GM12891 (cell line): ENCODE measurements at places on chromosomes 4 and X.

DNA sequence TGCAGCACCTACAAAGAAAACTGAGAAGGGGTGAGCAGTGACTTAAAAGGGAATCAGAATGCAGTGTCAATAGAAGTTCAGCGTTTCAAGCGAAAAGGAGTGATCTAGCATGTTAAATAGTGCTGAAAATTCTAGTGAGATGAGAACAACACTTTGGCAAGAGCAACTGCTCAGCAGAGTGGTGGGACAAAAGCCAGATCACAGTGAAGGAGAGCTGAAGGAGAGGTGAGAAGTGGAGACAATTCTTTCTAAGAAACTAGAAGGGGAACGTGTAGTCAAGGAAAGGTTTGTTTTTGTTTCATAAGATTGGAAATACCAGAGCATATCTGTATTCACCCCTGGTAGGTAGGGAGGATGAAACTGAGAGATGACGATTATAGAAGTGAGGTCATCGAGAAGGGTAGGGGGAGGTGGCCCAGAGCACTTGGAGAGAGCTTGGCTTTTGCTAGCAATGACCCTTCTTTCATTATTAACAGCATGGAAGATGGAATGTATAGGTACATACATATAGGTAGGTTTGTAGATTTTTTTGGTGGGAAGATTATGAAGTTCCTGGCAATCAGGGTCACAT, 33.7 kb downstream of the SRPX2 start:
- no peak for DNase-seq

- no peak for DNase-seq
Measured at GRCh38 chrX:54208531-54208930, 25.5 kb upstream of the FAM120C start.

- DNase-seq, result no peak
Measured at GRCh38 chrX:66632473-66632872, 6.4 kb downstream of the EDA2R start.

- no peak for DNase-seq
Measured at GRCh38 chr4:95830651-95831050, 9.2 kb upstream of the PDHA2 start.

- DNase-seq, result no peak
Measured at GRCh38 chr4:73776321-73776729, 36.0 kb downstream of the CXCL8 start.

GRCh38 chr4:142353149-142353738, 492.9 kb downstream of the INPP4B start:
- DNase-seq, result no peak

DNA sequence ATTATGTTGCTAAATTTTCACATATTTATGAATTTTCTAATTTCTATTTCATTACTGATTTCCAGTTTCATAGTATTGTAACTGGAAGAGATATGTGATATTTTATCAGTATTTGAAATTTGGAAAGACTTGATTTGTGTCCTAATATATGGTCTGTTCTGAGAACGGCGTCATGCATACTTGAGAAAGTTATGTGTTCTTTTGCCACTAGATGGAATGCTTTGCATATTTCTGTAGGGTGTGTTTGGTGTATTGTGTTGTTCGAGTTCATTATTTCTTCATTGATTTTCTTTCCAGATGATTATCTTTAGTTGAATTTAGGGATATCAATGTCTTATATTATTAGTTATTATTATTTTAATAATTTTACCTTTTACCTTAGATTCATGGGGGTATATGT, 110.6 kb upstream of the ITM2A start:
- no peak for DNase-seq

GRCh38 chr4:66636349-66636748, 909.0 kb downstream of the CENPC start:
- DNase-seq, result no peak

GRCh38 chr4:78510681-78511080, 40.9 kb upstream of the ANXA3 start:
- no peak for DNase-seq

GRCh38 chr4:4810092-4810774, 49.2 kb upstream of the MSX1 start:
- DNase-seq, result no peak

GRCh38 chr4:150032541-150032940, 45.7 kb upstream of the DCLK2 start:
- DNase-seq, result no peak

- no peak for DNase-seq
Measured at GRCh38 chr4:1415681-1415981, 9.4 kb upstream of the NKX1-1 start.

- no peak for DNase-seq
Measured at GRCh38 chr4:144411700-144412099, 234.3 kb upstream of the HHIP start.

GRCh38 chr4:80611678-80611979, 276.1 kb downstream of the CFAP299 start:
- DNase-seq, result no peak

GRCh38 chr4:166140951-166141350, 267.9 kb downstream of the TLL1 start:
- no peak for DNase-seq

DNA sequence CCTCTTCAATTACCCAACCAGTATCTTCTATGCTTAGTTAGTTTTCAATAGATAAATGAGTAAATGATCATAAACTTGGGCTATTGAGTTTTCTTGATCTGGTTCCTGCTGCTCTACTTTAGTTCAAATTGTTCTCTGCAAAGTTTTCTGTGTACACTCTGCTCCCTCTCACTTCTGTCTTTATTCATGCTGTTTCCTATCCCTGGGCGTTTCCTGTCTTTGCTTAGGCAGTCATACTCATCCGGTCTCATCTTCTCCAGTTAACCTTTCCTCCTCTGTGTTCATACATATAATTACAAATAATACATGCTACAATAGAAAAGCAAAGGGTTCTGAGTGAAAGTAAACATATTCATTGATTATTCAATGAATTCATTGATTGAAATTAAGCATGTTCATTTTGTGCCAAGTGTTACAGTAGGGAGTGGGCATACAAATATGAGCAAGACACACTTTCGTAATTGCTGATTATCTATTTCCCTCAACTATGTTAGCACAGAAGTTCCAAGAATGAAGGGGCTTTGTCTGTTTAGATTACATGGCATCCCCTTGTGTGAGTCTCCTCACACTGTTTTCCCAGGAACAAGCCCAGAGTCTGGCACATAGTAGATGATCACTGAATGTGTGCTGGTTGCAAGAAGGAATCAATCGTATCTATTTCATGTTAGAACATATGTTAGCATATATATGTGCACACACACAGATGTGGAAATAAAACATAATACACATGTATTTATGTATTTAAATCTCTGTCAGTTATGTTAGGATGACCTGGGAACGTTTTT, 1.1 kb downstream of the RAB39B start:
- DNase-seq, result no peak

- DNase-seq, result no peak
Measured at GRCh38 chrX:123487236-123487635, 245.6 kb downstream of the THOC2 start.

- DNase-seq, result no peak
Measured at GRCh38 chr4:30380404-30380998, 339.7 kb upstream of the PCDH7 start.

DNA sequence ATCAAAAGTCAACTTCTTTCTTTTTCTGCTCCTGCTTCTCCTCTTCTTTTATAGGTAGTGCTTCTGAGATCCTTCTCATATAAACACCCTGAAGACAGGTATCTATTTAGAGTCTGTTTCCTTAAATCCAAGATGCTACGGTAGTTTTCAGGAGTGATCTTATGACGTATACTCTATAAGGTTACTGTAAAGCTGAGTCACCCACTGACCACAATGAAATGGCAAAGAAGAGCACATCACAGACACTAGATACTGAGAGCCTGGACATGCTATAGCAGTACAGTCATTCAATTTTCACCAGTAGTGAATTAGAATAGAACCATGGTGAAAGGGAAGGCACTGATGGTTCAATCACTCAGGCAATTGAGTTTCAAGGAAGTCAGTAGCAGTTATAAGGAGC, 412.5 kb downstream of the ADAM29 start:
- DNase-seq, result no peak

DNA sequence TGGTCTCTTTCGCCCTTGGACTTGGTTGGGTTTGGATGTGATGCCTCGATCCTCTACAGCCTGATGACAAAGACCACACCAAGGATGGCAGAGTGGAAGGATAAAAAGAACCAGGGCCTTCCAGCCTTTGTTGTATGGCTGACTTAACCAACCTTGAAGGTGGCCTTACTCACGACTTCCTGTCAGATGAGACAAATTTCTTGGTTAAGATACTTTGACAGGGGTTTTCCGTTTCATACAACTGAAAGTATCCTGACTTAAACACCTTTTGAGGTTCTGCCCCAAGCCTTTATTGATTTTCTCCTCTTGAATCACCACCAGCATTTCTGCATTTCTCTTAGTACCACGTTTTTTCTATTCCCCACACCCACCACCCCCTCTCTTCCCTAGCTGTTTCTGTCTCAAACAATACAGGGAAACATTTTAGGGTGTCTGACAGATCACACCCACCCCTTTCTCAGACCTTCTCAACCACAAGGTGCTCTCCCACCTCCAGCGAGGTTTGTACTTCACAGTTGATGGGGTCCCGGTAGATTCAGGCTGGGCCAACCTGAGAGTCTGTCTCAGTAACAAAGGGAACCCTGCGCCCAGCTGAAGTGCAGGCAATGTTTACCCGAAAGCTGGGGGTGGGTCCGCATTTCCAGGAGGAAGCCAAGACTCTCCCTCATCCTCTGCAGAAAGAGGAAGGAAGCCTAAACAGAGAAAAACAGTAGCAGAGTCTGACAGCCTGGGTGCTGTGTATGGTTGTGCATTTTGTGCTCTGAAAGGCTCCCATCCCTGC, 5.0 kb upstream of the TSPAN5 start:
- peak; percentile 42 for DNase-seq

DNA sequence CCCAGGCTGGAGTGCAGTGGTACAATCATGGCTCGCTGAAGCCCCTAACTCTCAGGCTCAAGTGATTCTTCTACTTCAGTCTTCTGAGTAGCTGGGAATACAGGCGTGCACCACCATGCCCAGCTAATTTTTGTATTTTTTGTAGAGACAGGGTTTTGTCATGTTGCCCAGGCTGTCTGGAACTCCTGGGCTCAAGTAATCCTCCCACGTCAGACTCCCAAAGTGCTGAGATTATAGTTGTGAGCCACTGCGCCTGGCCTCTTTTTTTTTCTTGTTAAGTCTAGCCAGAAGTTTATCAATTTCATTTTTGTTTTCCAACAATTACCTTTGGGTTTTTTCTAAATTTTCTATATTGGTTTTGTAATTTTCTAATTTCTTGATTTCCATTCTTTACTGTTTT, 100.6 kb downstream of the GC start:
- DNase-seq, result no peak

- peak; percentile 47 for DNase-seq
Measured at GRCh38 chrX:48631376-48632090, 34.2 kb downstream of the WDR13 start.

DNA sequence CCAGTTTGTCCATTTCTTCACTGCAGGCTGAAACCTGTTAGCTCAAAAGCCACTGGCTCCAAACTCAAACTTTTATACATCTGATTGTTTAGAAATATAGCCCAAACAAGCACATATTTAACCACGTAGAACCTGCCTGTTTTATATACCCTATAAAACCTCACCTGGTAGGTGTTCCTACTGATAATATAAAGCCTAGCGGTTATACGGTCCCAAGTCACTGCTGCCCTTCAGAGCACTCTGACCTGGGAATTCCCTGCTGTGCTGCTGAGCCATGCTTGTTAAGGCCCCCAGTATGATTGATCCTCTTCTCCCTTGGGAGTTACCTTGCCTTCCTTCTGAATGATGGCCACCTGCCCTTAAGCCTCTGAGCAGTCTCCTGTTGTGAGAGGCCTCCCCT, 432.8 kb upstream of the LCORL start:
- no peak for DNase-seq
